HuH-7 (cell line): ENCODE measurements at places on chromosomes 11 and 22.
A peak's percentile ranks its signal among the peaks of the same experiment; 100 is the strongest.

DNA sequence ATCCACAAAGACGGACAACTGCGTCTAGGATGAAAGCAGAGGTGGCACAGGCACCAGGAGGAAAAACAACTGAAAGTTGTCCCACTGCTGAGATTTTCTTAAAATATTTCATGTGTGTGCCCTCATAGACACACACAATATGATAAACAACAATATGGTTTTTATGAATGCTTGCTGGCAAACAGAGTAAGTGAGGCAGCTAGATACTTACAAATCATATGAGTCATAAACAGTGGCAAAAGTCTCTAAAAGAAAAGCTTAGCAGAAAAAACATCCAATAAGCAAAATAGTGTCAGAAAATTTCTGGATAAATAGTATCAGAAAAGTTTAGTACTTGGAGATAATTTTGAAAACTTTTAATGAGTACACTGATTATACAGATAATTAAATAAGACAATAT, 101.2 kb upstream of the DDI1 start:
- DNase-seq = no peak

DNA sequence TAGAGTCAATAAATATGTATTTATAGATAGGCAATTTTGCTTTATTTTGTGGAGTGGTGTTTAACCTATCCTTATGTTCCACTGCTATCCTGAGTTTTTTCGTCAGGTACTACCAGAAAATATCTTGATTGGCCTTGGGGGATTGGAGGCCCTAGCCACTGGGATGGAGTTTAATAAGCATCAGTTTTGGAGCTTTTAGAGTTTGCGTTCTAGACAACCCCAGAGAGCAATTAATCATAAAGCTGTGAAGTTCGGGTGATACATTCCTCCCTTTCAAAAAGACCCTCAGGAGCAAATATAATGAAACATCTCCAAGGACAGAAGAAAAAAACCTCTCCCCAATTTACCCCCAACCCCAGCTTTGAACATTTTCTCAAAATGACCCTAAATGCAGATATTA, at the start of gene OR5A1:
Gene OR5A1, plus strand, starts transcription at position 301 of the 400 bp plus-strand sequence. CDS start 6,700 bp downstream, outside the sequence.
- DNase-seq = no peak

GRCh38 chr11:120841074-120841473, 182.8 kb upstream of the TBCEL start:
- DNase-seq = no peak

- DNase-seq = peak; percentile 91
These were observed at the start of gene INPP5J for GRCh38 chr22:31122532-31123291. Gene INPP5J (plus strand): TSS chr22:31122966. CDS start chr22:31123015, 49 bp downstream.

DNA sequence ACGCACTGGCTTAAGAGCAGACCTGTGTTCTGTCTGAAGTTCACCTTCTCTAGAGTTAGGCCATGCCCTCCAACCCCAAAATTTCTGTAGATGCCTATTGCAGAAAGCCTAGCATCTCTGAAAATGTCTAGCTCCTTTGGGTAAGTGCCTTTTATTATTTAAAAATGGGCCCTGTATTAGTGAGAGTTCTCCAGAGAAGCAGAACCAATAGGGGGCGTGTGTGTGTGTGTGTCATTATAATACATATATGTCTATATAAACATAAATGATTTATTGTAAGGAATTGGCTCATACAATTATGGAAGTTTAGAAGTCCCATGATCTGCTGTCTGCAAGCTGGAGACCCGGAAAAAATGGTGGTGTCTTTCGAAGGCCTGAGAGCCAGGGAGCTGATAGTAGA, 144.7 kb downstream of the TTC17 start:
- DNase-seq = no peak

GRCh38 chr22:32533265-32534111, 58.9 kb downstream of the FBXO7 start:
- DNase-seq = no peak
